ENCODE measurements at places on chromosomes 2 and 18.

DNA sequence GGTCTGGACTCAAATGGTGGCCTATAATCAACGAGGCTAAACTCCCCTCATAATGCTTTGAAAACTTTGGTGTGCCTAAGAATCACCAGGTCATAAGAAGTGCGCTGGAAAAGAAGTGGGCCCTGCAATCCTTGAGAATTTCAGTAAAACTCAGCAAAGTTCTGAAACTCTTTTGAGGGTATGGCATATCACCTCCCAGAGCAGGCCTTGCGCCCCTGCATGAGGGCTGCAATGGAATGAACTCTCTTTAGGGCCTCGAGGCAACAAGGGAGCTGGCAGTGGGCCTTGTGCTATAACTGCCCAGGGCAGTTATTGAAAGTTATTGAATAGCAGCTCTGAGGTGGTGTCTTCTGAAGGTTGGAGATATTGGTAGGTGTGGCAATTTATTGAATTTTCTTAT lies 34.5 kb upstream of the AFF3 start:
- DNase-seq: no peak

GRCh38 chr2:231286964-231287363 lies 88.5 kb downstream of the ARMC9 start:
- no peak for DNase-seq

DNA sequence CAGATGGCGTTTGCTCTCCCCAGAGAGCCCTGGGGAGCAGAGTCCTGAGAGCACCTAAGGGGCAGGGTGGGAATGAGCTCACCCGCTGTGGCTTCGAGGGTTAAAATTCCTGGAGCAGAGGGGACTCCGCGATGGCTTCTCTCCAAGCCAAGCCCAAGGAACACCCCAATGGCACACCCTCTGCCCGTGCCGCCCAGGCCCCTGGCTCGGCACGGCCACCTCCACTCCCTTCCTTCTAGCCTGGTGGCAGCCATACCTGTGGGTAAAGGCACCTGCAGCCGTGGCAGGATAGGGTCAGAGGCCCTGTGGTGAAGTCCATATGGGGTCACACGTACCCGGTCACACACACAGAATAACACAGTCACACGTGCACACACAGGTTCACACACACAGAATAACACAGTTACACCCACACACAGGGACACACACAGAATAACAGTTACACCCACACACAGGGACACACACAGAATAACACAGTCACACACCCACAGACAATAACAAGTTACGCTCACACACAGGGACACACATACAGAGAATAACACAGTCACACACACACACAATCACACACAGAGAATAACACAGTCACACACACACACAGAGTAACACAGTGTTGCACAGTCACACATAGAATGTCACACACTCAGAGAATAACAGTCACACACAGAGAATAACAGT lies 50.5 kb downstream of the RAMP1 start:
- DNase-seq: no peak

GRCh38 chr2:215537611-215538010 lies 101.7 kb upstream of the FN1 start:
- no peak for DNase-seq

DNA sequence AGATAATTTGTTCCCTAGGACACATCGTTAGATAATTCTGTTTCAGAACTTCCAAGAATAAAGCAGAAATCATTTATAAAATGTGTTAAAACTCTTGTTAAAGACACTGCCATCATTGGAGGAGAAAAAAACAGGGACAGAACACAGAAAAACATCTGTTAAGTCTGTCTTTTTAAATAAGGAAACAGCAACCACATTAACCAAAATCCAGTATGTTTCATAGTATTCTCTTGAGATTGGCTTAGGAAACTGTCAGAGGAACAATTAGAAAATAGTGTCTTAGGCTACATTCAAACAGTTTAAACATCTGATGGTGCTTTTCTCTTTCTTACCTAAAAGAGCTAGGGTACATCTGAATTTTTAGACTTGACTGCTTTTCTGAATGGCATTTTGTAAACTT lies 81.6 kb downstream of the PMS1 start:
- DNase-seq: no peak

GRCh38 chr2:99689145-99689742 lies 199.4 kb upstream of the REV1 start:
- DNase-seq: no peak

GRCh38 chr18:76610933-76611749 lies 116.1 kb upstream of the ZNF516 start:
- DNase-seq: no peak

- DNase-seq: no peak
These were observed 32.0 kb downstream of the SMCHD1 start for GRCh38 chr18:2687390-2688001.

DNA sequence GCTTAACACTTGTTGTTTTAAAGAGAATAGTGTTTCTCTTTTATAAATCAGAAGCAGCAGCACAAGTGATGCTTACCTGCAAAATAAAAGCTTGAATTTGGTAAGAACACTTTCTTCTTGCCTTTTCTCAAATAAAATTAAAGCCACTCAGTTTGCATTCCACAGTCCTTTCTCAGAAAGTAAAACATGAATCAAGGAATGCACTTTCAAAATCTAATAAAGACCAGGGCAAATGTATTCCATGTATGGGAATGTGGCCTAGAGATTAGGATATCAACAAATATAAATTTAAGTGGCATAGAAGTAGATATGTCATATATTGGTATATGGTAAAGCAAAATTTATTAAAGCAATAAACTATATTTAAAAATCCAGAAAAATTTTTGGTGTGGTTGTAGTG lies 352.8 kb downstream of the THSD7B start:
- DNase-seq: no peak

- DNase-seq: no peak
These were observed 552 bp downstream of the CNPPD1 start for GRCh38 chr2:219175928-219176817.

DNA sequence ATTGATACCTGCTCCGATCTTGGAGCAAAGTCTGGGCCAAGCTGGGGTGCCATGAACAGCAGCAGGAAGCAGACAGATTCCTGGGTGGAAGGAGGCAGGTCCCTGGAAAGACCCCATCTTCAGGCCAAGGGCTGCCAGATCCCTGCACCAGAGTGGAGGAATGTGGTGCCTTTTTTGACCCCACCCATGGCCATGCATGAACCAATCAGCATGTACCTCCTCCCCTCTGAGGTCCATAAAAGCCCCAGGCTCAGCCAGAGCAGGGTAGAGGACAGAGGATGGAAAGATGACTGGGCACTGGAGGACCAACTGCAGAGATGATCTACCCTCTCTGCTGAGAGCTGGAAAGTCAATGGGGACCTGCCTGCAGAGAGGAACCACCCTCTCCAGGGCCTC lies 34.4 kb upstream of the ID2 start:
- DNase-seq: no peak

GRCh38 chr2:219983836-219984235 lies 356.4 kb downstream of the SLC4A3 start:
- no peak for DNase-seq

- no peak for DNase-seq
These were observed 62.5 kb downstream of the SPHKAP start for GRCh38 chr2:228118940-228119339.

DNA sequence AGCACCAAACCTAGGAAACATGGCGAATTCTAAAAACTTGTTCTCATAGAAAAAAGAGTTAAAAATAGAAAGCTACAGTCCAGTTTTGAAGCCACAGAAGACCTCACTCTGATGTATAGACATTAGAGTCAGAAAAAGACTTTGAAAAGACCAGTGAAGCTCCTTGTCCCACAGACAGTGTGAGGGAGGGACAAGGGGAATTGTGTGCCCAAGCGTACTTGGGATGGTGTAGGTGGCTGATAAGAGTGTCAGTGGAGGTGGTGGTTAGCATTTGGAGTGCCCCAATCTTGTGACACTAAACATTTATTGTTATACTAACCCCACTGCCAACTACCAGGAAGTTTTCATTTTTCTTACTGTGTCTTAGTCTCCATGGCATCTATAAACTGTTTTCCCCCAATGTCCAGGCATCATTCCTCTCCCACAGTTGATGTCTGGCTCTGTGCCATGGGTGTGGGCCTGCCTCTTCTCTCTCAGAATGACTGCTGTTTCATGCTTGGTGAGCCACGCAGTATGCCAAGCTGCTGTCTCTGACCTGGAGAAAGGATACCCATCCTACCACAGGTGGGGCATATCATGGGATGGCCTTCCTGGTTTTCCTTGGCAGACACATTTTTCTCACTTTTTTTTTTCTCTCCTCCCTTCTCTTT lies 161.4 kb downstream of the RPIA start:
- no peak for DNase-seq

DNA sequence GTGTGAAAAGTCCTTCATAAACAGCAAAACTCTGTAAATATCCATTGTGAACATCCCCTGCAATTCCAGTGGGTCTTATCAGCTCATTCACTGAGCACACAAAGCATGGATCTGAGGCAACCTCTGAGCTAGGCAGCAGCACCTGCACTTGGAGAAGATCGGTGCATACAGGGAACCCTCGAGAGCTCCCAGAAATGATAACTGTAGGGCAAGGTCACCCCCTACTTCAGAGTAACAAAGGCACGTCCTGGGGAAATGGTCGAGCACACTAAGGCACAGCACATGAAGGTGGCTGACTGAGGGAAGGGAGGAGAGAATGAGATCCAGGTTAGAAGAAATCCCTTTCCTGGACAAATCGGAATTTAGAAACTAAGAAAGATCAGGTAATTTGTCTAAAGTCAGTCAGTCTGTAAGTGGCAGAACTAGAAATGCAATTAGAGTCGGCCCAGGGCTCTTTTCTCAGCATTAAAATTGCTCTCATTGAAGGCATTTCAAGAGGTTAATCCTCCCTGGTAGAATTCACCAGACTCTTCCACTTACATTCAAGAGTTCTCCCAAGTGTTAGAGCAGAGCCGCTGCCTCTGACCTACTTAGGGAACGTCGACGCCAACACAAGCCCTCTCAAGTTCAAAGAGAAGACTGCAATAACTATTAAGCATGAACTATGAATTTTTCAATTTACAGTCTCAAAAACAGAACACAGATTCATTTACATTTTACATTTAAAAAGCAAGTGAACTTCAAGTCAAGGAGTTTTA lies 45.9 kb downstream of the PXDN start:
- no peak for DNase-seq

GRCh38 chr18:4453874-4454536 lies 1.1 kb downstream of the DLGAP1 start:
- DNase-seq: no peak
